Stomach (tissue), 19 donors: ENCODE measurements at places on chromosomes 5 and 9.

GRCh38 chr9:22002038-22002437 lies 7.1 kb downstream of the CDKN2B start:
- no peak for DNase-seq

- DNase-seq = no peak
Measured at GRCh38 chr9:109416135-109416706, 81.9 kb downstream of the PTPN3 start.

DNA sequence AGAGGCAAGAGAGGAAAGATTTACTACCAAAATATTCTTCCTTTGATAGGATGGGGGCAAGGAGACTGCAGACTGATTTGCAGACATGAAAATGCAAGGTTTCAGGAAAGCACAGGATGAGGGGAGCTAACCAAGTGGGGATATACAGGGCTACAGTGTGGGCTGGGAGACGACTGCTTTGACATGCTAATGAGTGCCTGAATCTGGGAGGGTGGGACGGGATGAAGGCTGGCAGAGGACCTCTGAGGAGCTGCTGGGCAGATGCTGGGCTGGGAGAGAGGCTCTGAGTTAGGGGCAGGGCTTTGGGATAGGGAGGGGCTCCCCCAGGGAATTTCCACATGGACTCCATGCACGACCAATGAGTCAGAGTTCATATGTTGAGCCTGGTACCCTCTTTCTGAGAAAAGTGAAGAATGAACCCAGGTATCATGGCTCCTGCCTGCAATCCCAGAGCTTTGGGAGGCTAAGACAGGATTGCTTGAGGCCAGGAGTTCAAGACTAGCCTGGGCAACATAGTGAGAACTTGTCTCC lies 4.9 kb upstream of the CPLX2 start:
- no peak for DNase-seq

GRCh38 chr5:133269691-133270090 lies 217.9 kb downstream of the HSPA4 start:
- DNase-seq = no peak

DNA sequence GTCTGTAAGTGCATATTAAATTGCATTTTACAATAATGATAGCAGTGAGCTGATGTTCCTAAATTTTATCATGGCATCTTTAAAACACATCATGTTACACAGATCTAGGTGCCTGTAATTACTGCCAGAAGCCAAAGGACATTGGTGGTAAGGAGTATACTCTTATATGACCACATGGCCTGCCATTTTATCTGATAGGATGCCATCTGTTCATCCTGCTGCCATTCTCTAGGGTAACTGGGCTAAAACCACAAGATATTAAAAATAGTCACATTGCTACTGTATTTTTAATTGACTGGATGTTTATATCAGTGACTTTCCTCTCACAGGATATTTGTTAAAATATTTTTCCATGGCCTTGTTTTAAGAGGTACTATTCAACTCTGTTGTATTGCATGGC lies 53.1 kb downstream of the HCN1 start:
- no peak for DNase-seq

DNA sequence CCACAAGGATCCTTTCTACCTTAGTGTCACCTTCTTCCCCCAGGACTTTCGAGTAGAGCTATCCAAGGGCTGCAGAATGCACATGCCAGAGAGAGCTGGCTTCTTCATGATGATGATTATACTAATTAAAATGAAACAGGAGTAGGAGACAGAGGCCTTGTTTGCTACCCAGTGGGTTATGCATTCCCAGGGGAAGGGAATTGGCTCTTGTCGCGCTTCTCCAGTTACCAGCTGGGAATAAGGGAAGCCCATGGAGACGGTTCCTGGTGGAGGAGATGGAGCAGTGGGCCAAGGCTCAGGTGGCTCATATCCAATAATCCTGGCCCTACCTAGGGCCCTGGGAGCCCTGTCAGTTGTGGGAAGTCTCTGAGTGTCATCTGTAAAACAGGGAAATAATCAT lies 65.1 kb downstream of the WWC1 start:
- DNase-seq = no peak

DNA sequence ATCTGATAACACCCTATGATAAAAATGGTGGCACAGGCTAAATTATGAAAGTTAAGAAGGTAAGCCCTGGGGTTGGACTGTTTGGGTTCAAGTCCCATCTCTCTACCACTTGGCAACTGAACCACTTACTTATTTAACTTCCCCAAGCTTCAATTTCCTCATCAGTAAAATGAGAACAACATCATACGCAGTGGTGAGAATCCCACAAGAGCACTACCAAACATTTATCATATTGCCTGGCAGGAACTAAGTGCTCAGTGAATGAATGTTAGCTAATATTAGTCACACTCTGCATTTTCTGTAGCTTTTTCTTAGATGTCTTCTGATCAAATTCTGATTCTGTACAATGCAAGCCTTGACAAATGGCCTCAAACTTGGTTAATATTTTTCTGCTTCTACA lies 306.7 kb downstream of the EBF1 start:
- no peak for DNase-seq

GRCh38 chr5:123696921-123697341 lies 185.0 kb downstream of the CSNK1G3 start:
- no peak for DNase-seq

- DNase-seq = no peak
Measured at GRCh38 chr9:103803245-103803644, 290.9 kb upstream of the SMC2 start.
